G401 (cell line): ENCODE measurements at places on chromosomes 3 and 15. TPM values are rescaled to one million over a fixed set of nuclear protein-coding genes. Genes with fewer than 3 reads are reported as not detected.

Gene CSPG5
- total RNA-seq: 5.9 and 8.5 TPM in 2 replicates

Gene EOMES
- 0.20 and 0.25 TPM in 2 replicates for total RNA-seq

Gene ABHD10
- total RNA-seq: 26.5 and 39.9 TPM in 2 replicates

Gene ARL6IP5
- 75.9 and 93.3 TPM in 2 replicates for total RNA-seq

Gene CHRNA5
- 16.4 and 33.6 TPM in 2 replicates for total RNA-seq

Gene MKRN2OS
- total RNA-seq: not detected in 2 replicates
